CD4-positive, alpha-beta T cell treated with Interleukin-4 for 4 hours (primary cell): ENCODE measurements at places on chromosomes 4 and X.

DNA sequence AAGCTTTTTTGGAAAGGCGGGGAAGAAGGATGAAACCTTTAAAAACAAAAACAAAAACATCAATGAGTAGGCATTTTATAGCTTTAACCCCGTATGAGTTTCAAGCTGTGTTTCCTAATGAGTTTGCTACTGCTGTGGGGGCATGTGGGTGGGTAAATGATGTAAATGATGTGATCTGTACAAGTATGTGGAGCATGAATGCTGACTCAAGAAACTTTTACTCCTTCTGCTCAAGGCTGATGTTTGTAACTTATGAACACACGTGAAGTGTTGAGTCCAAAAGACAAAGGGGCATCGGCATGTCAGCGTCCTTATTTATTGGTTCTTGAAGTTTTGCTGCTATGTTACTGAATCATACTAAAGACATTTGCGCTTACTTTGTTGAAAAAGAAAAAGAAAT, 76.9 kb downstream of the CLCN4 start:
- no peak for DNase-seq

GRCh38 chrX:2965965-2966364, 36.8 kb upstream of the ARSD start:
- DNase-seq = no peak

DNA sequence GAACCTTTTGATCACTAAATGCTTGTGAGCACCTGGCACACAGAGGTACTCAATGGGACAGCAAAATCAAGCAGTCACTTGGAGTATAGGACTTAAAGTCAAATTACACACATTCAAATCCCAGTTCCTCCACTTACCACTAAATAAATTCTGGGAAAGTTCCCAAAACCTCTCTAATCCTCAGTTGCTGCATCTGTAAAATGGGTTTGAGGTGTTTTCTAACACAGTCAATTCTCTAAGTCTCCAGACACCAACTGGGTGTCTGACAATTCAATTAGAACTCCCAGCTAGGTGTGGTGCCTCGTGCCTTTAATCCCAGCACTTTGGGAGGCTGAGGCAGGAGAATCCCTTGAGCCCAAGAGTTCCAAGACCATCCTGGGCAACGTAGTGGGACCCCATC, 19.0 kb downstream of the QDPR start:
- no peak for DNase-seq

DNA sequence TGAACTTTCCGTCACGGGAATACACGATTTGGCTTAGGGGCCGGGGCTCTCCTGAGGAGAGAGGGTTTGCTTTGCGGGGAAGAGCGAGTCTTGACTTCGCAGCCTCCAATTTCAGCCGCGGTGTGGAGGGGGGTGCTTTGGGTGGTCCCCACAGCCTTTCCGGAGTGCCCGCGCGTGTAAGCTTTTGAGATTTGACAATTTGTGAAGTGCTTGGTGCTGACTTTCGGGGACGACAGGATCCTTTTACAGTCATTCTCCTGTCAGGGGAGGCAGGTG, 355 bp downstream of the SCML1 start:
- DNase-seq = no peak

DNA sequence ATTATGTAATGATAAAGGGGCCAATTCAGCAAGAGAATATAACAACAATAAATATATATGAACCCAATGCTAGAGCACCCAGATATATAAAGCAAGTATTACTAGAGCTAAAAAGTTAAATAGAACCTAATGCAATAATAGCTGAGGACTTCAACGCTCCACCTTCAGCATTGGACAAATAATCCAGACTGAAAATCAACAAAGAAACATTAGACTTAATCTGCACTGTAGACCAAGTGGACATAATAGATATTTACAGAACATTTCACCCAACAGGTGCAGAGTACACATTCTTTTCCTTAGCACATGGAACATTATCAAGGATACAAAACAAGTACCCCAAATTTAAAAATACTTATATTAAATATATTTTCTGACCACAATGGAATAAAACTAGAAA, 24.3 kb downstream of the OTC start:
- no peak for DNase-seq

- no peak for DNase-seq
Observed at GRCh38 chr4:166077782-166078181, 204.7 kb downstream of the TLL1 start.
